ENCODE measurements at places on chromosomes 6 and 20. TPM values are rescaled to one million over a fixed set of nuclear protein-coding genes. Genes with fewer than 3 reads are reported as not detected.

DNA sequence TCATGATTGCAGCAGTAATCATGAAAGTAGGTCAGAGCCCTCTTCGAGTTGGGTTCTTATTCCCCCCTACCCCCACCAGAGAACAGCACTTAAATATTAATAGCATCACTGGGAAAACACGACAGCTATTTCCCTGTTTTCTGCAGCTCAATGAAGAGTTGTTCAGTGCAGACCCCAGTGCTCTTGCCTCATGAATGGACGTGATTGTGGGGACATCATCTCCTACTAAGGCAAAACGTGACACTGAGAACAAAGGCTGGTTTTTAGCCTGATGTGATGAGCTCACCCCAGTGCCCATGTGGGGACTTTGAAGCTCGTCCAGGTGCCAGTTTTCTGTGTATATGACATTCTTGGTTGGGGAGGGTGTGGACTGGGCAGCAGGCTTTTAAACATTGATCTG, 105.9 kb downstream of the SLC35F1 start:
- no peaks in the 10 kb centered on the region for H3K27me3 ChIP-seq
- no peak for DNase-seq
- H3K4me3 ChIP-seq: no peak overlapping the region
- H3K27ac ChIP-seq: no peak overlapping the region
- no peaks in the 10 kb centered on the region for H3K4me1 ChIP-seq
- H3K36me3 ChIP-seq: no peaks in the 10 kb centered on the region

GRCh38 chr6:121851056-121851455, 415.6 kb downstream of the GJA1 start:
- H3K4me3 ChIP-seq: no peak overlapping the region
- H3K27ac ChIP-seq: no peak overlapping the region
- H3K27me3 ChIP-seq: no peaks in the 10 kb centered on the region
- DNase-seq: no peak
- H3K36me3 ChIP-seq: no peaks in the 10 kb centered on the region
- H3K4me1 ChIP-seq: peaks cover 6% of the 10 kb centered on the region

GRCh38 chr20:2255926-2256531, 39.8 kb upstream of the TGM3 start:
- DNase-seq: no peak
- no peak overlapping the region for H3K4me3 ChIP-seq
- peaks cover 6% of the 10 kb centered on the region for H3K27me3 ChIP-seq
- no peaks in the 10 kb centered on the region for H3K36me3 ChIP-seq

The OR5V1 gene
- total RNA-seq: not detected

- H3K27ac ChIP-seq: no peak overlapping the region
- H3K27me3 ChIP-seq: no peaks in the 10 kb centered on the region
- no peak overlapping the region for H3K4me3 ChIP-seq
- H3K4me1 ChIP-seq: no peaks in the 10 kb centered on the region
Observed at GRCh38 chr6:51505434-51505833, 582.0 kb downstream of the PKHD1 start.

DNA sequence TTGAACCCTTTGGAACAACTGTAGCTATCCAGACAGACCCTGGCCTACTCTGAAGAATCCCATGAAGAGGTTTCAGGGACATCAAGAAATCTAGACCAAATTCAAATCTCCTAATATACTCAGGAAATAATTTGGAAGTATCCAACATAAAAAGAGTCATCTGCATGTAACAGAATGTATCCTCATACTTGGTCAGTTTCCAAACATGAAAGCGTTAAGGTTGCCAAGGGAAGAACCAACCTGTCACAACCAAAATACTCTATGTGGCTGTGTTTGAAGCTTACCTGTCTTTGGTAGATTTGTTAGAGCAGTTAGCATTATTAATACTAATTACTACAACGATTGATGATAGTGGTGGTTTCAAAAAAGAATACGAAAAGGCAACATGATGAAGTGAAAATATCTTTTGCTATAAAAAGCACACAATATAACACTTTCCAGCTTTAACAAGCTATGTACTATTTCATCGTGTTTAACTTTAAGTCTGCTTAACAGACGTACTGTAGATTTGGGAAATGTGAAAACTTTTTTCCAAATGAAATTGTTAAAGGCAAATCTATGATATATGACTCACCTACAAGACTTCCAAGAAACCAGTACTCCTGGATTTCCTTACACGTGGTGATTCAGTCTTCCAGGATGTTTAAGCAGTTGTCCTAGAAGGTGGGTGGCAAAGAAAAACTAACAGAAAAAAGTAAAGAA, 46.6 kb upstream of the ENPP1 start:
- no peak overlapping the region for H3K27ac ChIP-seq
- no peak for DNase-seq
- peaks cover 4% of the 10 kb centered on the region for H3K4me1 ChIP-seq
- H3K4me3 ChIP-seq: no peak overlapping the region

The NT5E gene
- 11.6 TPM for total RNA-seq

The ZNF334 gene
- 12.6 TPM for total RNA-seq

- H3K27ac ChIP-seq: no peak overlapping the region
- no peaks in the 10 kb centered on the region for H3K36me3 ChIP-seq
- H3K4me3 ChIP-seq: no peak overlapping the region
- peaks cover 25% of the 10 kb centered on the region for H3K4me1 ChIP-seq
- H3K27me3 ChIP-seq: no peaks in the 10 kb centered on the region
Observed at GRCh38 chr6:146915671-146916127, 288.5 kb upstream of the STXBP5 start.

DNA sequence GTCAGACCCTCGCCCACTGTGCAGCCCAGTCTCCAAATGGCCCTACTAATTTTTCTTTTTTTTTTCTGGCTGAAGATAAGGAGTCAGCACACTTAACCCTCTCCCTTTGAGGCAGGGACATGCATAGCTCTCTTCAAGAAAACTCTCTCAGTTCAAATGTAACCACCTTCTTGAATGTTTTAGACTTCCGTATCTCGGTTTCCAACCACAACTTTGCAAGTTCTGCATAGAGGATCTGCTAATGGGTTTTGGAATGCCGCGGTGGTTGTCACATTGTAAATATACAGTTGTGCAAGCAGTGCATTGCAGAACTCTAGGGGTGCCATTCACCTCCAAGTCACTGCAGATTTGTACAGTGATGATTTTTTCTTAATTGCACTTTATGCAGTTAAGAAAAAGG, 59.4 kb upstream of the SLC35B3 start:
- H3K4me3 ChIP-seq: no peak overlapping the region
- H3K4me1 ChIP-seq: no peaks in the 10 kb centered on the region
- H3K36me3 ChIP-seq: no peaks in the 10 kb centered on the region
- H3K27me3 ChIP-seq: no peaks in the 10 kb centered on the region

- H3K4me3 ChIP-seq: no peak overlapping the region
- DNase-seq: no peak
- H3K36me3 ChIP-seq: no peaks in the 10 kb centered on the region
- no peak overlapping the region for H3K27ac ChIP-seq
Observed at GRCh38 chr6:169487579-169488436, 214.0 kb downstream of the WDR27 start.

DNA sequence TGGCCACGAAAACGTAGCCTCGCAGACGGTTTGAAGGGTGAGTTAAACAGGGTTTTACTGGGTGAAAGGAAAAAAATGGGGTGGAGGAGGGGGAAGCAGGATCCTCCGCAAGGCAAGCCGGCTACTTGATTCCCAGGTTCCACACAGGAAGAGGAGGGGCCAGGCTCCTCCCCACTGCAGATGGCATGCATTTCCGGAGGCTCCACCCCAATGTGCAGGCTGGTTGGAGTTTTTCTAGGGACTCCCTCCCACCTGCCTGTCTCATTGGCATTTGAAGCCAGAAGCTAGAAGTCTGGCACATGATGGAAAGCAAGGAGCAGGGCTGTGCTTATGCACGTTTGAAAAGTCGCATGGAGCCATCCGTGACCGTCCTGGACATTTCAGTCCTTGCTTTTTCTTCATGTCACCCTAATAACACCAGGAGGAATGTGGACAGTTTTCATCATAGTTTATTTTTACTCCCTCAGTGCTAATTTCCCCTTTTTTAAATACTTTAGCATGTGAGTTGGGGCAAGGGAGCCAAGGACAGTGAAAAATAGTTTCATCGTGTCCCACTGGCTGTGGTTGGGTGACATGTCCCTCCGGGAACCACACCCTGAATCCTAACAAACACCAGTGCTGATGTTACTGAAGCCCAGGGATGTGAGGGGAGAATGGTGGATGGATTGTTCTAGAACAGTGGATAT, 100.1 kb upstream of the INSM1 start:
- H3K36me3 ChIP-seq: no peaks in the 10 kb centered on the region
- no peak for DNase-seq
- H3K27ac ChIP-seq: no peak overlapping the region
- no peaks in the 10 kb centered on the region for H3K4me1 ChIP-seq

The NEDD9 gene
- total RNA-seq: 29.0 TPM

DNA sequence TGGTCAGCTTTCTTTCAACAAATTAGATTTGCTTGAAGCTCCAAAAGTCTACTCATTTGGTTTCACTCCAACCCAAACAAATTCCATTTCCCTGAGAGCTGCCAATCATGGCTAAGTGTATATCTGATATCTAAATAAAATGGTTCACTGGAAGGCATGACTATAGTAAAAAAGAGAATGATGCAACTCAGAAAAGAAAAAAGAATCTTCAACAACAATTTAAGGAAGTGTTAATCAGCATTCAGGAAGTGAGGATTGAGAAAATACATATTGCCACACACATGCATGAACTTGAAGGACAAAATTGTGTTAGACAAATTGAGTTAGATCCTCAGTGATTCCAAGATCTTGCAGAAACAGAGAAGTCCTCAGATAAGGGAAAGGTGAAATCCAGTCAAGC, 972.9 kb upstream of the FLRT3 start:
- H3K4me1 ChIP-seq: no peaks in the 10 kb centered on the region
- H3K27me3 ChIP-seq: no peaks in the 10 kb centered on the region
- H3K4me3 ChIP-seq: no peak overlapping the region
- H3K27ac ChIP-seq: no peak overlapping the region

- peaks cover 6% of the 10 kb centered on the region for H3K36me3 ChIP-seq
- H3K4me3 ChIP-seq: no peak overlapping the region
- peak; percentile 54 for DNase-seq
- peaks cover 9% of the 10 kb centered on the region for H3K4me1 ChIP-seq
- no peaks in the 10 kb centered on the region for H3K27me3 ChIP-seq
- peak overlapping the region; percentile 9 for H3K27ac ChIP-seq
Observed at GRCh38 chr20:17616480-17617211, 46.8 kb downstream of the DSTN start.

DNA sequence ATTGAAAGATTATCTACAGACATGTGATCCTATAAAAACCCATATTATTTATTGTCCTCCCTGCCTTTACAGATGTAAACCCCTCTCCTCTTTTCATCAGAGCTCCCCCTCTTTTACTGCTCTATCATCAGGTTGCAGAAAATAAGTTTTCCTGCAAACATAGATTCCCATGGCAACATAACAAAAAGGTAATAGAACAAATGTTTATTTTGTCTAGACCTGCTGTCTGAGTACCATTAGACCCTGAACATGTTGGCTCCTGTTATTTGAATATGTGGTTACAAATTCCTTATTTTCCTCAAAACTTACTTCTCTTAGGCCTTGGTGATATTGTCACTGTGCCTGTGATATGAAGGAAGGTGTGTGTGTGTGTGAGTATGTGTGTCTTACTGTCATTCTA, 11.5 kb downstream of the MAPK14 start:
- peaks cover 30% of the 10 kb centered on the region for H3K4me1 ChIP-seq
- peaks cover 4% of the 10 kb centered on the region for H3K36me3 ChIP-seq
- no peak for DNase-seq

GRCh38 chr20:646107-646867, 6.7 kb downstream of the SRXN1 start:
- H3K27me3 ChIP-seq: peaks cover 13% of the 10 kb centered on the region
- H3K27ac ChIP-seq: peak overlapping the region; percentile 50
- no peak for DNase-seq
- H3K4me1 ChIP-seq: peaks cover 10% of the 10 kb centered on the region

DNA sequence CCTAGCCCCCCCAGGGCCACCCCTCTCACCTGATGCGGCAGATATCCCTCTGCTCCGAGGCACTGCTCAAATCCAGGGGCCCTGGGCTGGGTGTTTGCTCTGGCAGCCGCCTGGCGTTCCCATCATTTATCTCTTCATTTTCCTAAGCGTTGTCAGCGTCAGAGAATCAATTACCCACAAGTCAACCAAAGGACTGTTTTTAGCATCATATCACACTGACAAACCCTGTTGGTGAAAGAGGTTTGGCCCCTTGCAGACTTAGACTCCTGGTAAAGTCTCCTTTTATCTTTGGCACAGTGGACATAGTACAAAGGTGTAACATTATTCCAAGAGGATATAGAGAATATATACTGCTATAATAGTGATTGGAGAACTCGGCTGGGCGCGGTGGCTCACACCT, at the start of gene GHRH:
GHRH (minus strand) TSS at position 101 of the 400 bp plus-strand sequence. CDS start 4,925 bp downstream, outside the sequence.
- H3K27me3 ChIP-seq: peaks cover 17% of the 10 kb centered on the region
- peaks cover 27% of the 10 kb centered on the region for H3K4me1 ChIP-seq
- no peak for DNase-seq
- H3K4me3 ChIP-seq: no peak within 1 kb of the TSS
- no peaks in the 10 kb centered on the region for H3K36me3 ChIP-seq
- H3K27ac ChIP-seq: no peak within 1 kb of the TSS

The MEP1A gene
- 3.6 TPM for total RNA-seq

GRCh38 chr6:3919130-3919628, 70.0 kb downstream of the FAM50B start:
- H3K4me3 ChIP-seq: no peak overlapping the region
- DNase-seq: no peak
- no peaks in the 10 kb centered on the region for H3K27me3 ChIP-seq
- no peak overlapping the region for H3K27ac ChIP-seq
- H3K36me3 ChIP-seq: no peaks in the 10 kb centered on the region
- no peaks in the 10 kb centered on the region for H3K4me1 ChIP-seq

DNA sequence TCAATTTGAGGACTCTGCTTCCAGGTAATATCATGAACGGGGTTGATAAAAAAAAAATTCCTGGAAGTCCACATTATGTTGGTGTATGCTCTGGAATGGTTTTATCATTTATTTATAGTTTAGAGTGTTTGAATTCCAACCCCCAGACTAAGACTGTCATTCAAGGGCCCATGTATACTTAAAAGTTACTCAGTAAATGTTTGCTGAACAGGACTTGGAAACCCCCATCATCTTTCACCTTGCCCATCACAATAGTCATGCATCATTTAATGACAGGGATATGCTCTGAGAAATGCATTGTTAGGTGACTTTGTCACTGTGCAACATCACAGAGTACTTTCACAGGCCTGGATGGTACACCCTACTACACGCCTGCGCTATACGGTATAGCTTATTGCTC, 104.8 kb downstream of the ATXN1 start:
- no peak overlapping the region for H3K27ac ChIP-seq
- peaks cover 12% of the 10 kb centered on the region for H3K4me1 ChIP-seq
- peaks cover 11% of the 10 kb centered on the region for H3K36me3 ChIP-seq
- no peaks in the 10 kb centered on the region for H3K27me3 ChIP-seq
- H3K4me3 ChIP-seq: no peak overlapping the region
- no peak for DNase-seq
